ENCODE measurements at places on chromosomes 2 and 18.

DNA sequence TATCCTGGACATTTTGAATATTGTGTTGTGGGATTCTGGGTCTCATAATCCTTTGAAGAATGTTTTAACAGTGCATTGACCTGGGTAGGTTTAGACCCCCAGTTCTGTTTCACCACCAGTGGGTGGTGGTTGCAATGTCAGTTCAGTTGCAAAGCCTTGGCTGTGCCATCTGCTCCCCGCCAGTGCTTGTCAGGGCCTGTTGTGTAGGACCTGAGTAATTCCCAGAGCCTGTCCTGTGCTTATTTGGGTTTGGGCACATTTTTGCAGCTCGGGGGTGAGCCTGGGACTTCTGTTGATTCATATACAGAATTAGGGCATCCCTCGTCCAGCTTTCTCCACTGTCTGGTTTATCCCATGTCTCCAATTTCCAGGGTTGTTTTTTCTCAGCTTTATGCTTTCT lies 24.8 kb downstream of the ATP9B start:
- DNase-seq: no peak

- DNase-seq: no peak
Observed at GRCh38 chr2:216298719-216299495, 73.4 kb downstream of the MARCHF4 start.

GRCh38 chr2:183214680-183215079 lies 90.4 kb downstream of the NUP35 start:
- DNase-seq: no peak

DNA sequence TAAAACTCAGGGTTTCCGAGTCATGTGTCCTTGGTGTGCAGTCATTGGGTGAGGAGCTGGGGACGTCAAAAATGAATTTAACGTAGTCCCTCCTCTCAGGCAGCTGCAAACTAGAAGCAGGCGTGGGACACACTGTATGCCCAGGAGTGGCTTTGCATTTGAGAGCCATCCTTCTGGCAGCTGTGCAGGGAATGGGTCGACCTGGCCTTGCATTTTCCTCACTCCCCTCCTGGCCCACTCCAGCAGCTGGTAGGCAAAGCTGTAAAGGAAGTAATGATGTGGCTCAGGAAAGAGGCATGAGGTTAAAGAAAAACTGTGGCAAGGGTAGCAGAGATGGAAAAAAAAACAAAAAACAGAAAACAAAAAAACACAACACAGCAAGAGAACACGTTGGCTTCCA lies 46.5 kb downstream of the RNF144A start:
- no peak for DNase-seq

- no peak for DNase-seq
Observed at GRCh38 chr18:48393776-48394175, 15.4 kb downstream of the ZBTB7C start.

DNA sequence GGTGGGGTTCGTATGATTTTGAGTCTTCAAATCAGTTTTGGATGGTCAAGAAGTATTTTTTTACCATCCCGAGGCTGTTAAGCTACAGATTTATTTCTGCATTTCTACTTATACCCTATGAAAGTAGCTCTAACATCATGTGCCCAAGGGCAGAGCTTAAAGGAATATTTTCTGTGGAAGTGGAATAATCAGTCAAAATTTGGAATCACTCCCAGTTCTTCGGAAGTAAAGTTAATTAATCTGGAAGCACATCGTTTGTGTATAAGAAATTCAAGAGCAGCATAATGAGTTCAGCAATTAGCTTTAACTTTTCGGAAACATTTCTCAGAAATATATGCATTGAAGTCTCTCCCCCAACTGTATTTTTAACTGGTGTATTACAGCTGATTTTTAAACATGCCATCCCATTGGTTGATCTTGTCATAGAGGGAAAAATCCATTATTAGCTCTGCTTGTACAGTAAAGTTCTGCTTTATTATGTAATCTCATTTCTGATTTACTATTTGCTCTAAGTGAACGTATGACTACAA lies 510.1 kb downstream of the DCC start:
- DNase-seq: no peak

DNA sequence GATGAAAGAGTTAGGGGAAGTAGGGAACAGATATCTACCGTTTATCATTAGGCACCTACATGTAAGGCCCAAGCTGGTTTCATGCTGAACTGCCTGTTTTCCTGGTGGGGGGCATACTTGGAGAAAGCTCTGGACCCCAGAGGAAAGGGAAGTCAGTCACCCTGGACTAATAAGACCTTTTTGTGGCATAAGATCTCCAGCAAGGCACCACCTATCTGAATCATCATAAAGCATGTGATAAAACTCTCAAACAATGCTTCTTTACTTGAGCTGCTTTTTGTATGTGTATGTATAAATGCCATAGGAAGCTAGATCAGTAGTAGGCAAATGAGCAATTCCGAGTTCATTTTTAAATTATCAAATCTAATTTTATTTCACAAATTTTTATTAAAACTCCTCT lies 104.8 kb downstream of the TANC1 start:
- DNase-seq: no peak

- DNase-seq: no peak
Observed at GRCh38 chr2:200962811-200963123, 693 bp downstream of the ORC2 start.

DNA sequence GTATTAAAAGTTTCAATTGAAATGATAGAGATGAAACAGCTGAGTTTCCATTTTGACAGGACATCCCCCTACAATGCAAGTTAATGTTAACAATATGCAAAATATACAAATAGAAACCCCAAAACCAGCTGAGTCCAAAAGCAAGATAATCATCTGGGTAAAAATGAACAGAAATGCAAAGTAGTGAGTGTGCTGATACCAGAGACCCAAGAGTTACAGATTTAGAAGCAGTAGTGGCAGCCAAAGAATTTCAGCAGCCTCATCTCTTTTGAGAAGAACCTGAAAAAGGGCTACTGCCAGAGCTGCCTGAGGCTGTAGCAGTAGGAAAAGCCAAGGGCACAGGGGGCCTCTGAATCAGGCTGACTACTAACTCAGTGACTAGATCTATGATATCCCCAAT lies 82.6 kb downstream of the THADA start:
- DNase-seq: no peak

DNA sequence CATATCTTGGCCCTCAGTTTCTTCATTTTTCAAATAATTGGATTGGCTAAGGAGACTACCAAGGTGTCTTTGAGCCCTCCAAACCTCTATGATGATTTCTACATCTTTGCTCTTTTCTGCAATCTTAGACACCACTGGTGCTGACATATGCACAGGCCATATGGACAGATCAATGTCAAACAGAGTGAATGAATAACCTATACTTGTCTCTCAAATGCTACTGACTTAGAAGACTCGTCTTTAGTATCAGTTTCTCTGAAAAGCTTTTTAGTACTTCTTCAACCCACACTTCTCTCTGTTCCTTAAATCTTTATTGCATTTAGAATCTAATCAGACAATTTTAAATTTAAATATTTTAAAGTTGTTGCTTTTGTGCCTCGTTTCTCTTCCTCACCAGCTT lies 258.2 kb downstream of the LTBP1 start:
- no peak for DNase-seq

DNA sequence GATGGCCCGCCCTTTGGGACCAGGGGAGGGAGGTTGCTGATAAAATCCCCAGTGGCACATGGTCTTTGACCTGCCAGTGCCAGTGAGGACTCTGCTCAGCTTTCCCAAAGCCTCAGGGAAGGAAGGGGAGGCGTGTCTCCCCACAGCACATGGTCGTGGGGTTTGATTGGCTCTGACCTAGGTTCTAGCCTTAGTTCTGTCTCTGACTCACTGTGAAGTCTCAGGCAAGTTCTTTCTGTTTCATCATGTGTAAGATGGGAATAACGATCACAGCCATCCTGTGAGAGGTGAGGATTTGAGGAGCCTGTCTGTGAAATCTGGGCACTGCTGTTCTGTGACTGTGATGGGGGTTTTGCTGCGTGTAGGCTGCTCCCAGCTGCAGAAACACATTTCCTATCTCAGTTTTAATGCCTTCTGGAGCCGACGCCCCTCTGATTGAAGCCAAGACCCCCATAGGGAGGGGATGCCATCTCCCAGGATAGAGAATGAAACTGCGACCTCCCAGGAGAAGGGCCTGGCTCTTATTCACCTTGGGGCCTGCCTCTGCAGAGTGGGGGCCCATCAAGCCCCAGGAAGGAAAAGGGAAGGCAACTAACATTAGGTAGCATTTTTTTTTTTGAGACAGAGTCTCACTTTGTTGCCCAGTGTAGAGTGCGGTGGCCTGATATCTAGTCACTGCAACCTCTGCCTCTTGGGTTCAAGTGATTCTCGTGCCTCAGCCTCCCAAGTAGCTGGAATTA lies 84.0 kb downstream of the DDX1 start:
- no peak for DNase-seq

DNA sequence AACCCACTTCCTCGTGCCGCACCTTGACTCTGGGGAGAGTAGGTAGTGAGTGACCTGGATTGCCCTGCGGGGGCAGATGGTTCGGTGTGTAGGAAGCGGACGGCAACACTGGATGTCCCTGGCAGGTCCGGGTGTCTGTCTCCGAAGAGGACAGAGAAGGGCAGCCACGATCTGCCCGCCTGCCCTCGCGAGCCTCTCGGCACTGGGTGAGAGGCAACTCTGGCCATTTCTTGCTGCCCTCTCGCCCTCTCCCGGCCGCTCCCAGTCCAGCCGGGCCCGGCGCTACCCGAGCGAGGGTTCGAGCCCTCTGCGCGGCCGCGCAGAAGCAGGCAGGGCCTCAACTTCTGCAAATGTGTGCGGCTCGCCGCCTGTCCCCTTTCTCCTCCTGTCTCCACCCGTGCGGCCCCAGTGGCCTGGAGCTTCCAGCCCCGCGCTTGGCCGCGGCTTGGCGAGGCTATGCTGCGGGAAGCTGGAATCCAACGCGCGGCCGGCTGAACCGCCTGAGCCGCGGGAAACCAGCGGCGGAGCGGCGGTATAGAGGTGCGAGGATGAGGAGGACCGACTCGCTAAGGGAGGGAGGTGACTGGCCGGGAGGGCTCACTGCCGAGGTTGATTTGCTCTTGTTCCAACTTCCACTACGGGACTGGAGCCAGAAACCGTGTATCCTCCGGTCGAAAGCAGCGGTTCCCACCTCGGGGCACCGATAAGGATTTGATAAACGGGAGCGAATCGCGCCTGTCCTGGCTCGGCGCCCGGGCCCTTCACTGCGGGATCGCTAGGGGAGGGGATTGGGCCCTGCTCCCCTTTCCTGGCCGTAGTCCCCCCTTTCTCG lies 1.5 kb downstream of the EPAS1 start:
- DNase-seq: no peak

- no peak for DNase-seq
Observed at GRCh38 chr2:109373791-109374547, 239.8 kb downstream of the SEPTIN10 start.

DNA sequence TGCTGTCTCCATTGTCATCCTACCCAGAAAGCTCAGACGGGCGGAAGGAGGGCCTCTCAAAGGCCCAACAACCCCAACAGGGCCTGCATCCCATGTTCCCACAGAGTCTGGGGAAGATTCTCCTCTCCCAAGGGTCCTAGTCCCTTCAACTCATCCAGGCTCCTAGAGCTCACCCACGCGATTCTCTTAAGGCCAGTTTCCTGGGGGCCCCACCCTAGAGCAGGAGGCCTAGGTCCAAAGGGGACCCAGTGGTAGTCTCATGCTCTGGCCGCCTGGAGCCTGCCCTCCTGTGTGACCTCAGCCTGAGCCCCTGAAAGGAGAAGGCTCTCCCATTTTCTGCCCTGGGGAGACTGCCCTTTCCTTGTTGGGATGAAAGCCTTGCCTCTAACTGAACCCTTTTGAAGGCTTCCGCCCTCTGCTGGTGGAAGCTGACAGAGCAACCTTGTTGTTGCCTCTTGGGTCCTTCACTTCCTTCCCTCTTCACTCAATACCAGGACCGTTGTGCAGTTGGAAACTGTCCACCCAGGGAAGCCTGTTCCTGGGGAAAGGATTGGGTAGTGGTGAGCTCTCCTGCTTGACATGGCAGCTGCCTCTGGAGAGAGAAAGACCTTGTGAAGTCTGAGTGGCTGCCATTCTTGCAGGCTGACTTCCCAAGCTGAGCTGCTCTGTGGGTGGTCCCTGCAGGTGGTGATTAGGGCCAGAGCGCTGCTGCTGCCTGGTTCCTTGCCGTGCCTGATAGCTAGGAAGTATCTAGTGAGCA lies 86.0 kb upstream of the ALPP start:
- no peak for DNase-seq

DNA sequence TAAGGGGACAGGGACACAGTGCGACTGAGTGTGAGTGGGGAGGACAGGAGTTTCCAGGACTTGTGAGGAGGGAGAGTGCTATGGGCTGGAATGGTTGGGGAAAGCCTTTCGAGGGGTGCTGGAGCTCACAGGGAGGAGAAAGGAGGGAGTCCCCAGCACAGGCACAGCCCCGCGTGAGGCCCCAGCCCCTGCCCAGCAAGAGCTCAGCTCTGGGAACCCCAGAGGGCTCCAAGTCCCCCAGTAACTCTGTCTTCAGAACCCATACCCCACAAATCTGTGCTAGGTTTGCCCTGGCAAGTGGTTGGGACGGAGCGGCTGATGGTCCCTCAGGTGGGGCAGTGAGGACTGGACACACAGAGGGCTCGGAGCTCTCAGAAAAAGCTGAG lies 75.4 kb downstream of the SFXN5 start:
- no peak for DNase-seq

DNA sequence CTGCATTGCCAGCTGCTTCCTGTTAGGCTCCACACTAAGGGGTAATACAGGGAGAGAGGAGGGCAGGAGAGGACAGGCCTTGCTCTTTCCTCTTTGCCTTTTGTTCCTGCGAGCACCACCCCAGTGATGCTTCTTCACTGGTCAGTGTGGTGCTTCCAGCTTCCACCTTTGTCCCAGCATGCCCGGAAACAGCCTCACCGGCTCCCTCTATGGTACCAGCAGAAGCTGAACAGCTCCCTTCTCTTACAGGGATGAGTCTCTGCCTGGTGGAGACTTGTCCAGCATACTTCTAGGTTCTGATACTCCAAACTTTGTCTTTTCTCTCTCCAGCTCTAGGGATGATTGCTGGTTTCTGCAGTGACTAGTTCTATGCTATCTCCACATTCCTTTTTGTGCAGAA lies 413.3 kb downstream of the TSN start:
- no peak for DNase-seq

Measured in cortex of kidney (tissue), 1 donor.